IPS DF 6.9 (cell line): ENCODE measurements at places on chromosomes 11 and 22.

DNA sequence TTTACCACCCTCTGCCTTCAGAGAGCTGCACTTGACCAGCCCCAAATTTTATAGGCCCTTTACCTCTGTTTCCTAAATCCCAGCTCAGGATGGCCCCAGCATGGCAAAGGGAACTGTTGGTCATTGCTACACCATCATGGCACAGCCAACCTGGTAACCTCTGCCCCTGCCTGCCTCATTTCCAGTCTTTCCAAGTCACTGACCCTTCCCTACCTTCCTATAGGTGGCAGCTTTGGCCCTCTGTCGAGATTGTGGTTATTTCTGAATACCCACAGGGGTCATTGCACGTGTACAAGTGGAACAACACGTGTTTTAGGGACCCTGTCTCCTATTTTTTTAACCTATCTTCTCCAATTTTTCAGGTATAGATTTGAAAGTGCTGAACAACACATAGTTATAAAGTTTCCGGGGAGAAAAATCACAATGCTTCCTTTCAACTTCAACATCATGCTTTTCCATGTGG is 2.8 kb downstream of the GALNT18 start:
- DNase-seq, result no peak

DNA sequence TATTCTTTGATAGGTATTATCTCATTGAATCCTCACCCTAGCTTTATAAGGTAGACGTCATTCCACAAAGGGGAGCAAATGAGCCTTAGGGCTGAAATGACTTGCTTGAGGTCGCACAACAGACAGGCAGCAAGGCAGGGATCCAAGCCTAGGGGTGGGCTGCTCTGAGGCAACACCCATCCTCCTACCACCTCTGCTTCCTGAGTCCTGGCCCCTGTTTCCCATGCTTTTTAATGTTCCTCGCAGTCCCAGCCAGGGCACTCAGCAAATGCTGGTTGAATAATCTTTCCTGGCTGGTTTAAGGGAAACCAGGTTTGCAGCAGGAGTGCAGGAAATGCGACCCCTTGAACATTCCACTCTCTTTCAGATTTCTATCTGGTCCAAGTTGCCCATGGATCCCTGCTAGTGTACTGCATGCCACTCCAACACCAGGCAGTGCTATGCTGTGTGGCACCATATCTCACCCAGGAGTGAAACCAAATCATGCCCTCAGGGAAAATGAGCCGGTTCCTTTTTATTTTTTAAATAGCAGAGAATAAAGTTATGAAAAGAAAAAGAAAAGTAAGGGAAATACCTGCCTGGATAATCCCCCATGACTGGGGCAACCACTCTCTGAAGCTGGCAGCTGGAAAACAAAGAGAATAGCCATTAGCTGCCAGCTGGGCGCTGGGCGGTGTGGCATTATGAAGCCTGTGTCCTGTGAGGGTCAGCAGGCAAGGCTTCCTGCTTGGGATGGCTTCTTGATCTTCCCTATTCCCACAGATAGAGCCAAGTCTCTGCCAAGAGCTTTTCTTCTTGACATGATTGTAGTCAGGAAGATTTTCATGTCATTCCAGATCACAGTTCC is 21.8 kb downstream of the MICAL2 start:
- DNase-seq, result no peak

- DNase-seq, result no peak
Observed at GRCh38 chr11:50412832-50413231, 380.2 kb downstream of the OR4C45 start.

DNA sequence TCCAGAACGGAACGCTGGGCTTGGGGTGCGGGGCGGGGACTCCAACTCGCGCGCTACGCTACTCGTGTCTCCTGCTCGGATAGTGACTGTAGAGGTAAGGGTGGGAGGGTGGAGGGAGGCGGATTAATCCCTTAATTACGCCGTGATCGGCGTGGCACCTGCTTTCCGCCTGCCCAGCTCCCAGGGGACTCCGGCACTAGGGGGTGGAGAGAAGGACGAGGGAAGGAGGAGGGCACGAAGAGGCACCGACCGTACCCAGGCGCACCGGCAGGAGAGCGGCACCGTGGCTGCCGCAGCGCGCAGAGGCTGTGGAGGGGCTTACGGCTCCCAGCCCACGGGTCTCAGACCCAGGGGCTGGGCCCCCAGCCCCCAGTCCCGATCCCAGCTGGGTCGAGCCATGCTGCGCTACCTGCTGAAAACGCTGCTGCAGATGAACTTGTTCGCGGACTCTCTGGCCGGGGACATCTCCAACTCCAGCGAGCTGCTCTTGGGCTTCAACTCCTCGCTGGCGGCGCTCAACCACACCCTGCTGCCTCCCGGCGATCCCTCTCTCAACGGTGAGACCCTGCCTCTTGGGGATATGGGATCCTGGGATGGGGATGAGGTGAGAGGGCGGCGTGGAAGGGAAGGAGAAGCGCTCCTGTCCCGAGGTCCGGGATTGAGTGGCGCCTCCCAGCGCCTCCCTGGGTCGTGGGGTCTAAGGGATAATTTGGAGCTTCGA is at the start of gene ROBO3:
TSS of gene ROBO3 (plus strand) at position 252 of the 721 bp plus-strand sequence. CDS start at position 398, 146 bp downstream.
- no peak for DNase-seq

GRCh38 chr22:49364398-49364797 is 463.3 kb downstream of the BRD1 start:
- DNase-seq, result no peak

DNA sequence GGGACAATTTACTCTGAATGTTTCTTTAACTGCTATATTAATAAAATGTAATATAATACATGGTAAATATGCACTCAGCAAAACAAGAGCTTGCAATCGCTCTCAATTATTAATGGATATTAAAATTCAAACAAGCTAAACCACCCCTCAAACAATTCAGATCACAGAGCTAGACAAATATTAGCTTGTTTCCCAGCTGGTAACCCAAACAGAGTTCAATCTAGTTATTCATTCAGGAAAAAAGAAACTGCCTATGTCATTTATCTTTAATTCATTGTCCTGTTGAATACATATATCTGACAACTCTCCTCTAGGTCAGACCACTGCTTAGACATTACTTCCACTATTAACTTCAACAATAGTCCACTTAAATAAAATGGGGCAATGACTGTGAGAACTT is 78.7 kb downstream of the SERGEF start:
- no peak for DNase-seq

- no peak for DNase-seq
Observed at GRCh38 chr11:393219-394033, 583 bp upstream of the PKP3 start.

DNA sequence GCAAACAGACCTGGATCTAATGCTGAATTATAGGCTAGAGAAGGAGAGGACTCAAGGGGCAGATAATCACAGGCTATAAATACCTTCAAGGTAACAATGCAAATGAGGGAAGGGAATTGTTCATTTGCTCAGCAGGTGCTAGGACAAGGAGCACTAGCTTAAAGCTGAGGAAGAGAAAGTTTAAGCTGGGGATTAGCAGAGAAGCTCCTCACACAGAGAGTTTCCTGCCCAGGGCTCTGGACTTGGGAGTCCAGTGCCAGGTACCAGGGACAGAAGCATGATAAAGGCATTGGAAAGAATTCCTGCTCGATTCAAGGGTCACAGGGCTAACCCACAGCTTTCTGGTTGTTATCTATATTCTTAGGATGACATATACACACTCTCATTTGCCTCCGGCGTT is 509.9 kb downstream of the NTM start:
- DNase-seq, result no peak

- no peak for DNase-seq
Observed at GRCh38 chr11:86565801-86566312, 106.6 kb downstream of the ME3 start.

DNA sequence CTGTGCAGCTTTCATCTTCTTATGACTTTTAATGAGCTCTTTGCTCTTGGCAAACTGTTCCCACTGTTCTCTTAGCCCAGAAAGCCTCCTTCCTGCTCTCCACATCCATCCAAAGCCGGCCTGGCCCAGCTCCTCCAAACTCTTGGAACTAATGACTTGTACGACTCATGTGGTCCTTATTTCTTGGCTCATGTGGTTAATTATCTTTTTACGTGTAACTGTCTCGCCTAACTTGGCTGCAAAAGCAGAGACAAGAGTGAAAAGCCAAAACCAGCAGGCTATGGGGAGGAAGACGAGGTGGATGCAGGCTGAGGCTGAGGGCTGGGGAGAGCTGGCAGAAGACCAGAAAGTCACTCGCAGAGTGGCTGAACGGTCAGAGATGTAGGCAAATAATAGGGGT is 5.5 kb downstream of the CSNK2A3 start:
- no peak for DNase-seq

DNA sequence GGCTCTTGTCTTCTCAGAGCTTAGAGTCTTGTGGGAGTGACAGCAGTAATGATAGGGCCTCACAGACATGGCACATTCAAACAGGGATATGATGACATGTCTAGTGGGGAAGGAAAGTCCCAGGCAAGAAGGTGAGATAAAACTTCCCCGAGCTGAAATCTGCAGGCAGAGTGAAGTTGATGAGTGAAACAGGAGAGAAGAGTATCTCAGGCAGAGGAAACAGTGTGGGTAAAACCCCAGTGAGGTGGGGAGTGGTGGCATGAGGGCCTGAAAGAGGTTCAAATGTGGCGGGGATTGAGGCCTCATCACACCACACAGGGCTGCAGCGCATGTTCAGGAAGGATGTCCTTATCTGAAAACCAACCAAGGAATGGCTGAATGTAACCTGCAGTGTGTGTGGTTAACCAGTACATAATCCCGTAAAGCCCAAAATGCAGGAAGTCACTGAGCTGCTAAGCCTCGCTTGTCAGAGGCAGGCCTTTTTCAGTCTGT is 153.8 kb upstream of the E2F8 start:
- no peak for DNase-seq

DNA sequence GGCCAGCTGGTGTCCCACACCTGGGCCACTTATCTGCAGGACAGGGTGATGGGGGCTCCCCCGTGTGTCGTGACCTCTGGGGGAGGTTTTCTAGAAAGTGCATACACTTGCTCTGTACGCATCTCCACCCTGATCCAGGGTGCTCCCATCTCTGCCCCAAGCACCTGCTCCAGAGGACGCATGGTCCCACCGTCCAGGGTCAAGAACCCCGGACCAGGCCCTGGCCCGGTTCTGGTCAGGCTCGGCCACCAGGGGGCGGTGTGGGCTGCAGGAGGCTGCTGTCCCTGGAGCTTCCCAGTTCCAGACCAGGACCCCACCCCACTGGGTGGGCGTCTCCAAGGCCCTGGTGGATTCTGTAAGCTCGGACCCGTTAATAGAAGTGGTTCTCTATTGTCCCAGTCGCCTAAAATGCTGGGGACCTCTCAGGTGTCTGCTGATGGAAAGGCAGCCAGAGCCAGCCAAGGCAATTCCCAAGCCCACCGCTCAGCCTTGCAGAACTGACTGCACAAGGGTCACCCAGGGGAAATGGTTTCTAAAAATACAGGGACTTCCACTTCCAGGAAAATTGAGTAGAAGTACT is 34.7 kb upstream of the SEPTIN5 start:
- DNase-seq, result no peak

DNA sequence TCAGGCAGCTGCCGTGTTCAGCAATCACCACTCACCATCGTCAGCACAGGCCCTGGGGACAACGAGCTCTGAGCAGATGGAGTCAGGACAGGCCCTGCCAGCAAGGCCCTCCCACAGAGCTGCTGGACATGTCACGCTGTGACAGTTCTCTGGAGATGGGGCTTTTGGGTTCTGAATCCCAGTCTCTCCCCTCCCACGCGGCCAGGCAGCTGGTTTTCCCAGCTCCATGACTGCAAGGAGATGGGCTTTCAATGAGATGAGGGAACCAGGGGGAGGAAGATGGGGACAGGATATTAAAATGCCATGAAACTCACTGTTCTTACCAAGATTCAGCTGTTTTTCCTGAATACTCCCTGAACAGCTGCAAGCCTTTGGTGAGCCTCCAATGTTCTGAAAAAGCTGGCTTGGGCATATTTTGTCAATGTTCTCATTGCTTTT is 305.9 kb downstream of the BRD1 start:
- DNase-seq, result no peak

GRCh38 chr11:77435972-77436371 is 37.9 kb downstream of the PAK1 start:
- DNase-seq, result no peak

- no peak for DNase-seq
Observed at GRCh38 chr11:121225382-121225781, 67.2 kb upstream of the SC5D start.

GRCh38 chr11:128318856-128319474 is 268.4 kb downstream of the ETS1 start:
- DNase-seq, result no peak

DNA sequence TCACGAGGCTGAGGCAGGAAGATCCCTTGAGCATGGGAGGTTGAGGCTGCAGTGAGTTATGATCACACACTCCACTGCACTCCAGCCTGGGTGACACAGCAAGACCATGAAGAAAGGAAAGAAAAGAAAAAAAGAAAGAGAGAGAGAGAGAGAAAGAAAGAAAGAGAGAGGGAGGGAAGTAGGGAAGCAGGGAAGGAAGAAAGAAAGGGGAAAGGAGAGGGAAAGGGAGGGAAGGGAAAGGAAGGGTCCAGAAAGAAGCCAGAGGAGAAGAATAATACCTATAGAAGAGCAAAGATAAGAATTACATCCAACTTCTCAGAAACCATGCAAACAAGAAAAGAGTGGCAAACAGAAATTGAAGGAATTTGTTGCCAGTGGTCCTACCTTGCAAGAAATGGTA is 17.2 kb upstream of the ZFTA start:
- DNase-seq, result no peak

DNA sequence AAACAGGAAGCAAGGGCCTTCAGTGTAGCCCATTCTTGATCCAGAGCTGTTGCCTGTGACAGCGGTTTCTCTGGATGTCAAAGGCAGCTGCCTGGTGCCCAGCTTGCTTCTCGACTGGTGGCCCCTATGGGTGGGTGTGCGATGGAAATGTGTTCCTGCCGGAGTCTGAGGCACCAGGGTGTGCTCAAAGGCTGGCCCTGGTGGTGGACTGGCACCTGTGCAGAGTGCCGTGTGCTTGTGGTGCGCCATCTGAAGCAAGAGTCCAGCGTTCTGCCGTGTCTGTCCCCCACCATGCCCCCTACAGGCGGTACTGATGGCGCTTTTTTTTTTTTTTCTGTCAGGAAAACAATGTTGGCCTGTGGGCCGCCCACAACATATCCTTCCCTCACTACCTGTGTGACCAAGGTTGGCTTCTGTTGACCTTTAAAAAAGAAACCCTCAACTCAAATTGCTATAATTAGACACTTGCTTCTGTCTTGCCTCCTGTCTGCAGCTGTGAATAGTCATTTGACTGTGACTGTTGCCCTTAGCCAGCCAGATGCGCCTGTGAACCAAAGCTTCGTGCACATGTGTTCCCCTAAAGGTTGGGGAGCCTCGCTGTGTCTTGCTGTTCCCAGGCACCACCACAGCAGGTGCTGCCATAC is 4.7 kb upstream of the RANBP1 start:
- no peak for DNase-seq

GRCh38 chr11:112718483-112718882 is 242.7 kb upstream of the NCAM1 start:
- no peak for DNase-seq
